Fibroblast of skin of scalp (primary cell): ENCODE measurements at places on chromosomes 4 and X.

DNA sequence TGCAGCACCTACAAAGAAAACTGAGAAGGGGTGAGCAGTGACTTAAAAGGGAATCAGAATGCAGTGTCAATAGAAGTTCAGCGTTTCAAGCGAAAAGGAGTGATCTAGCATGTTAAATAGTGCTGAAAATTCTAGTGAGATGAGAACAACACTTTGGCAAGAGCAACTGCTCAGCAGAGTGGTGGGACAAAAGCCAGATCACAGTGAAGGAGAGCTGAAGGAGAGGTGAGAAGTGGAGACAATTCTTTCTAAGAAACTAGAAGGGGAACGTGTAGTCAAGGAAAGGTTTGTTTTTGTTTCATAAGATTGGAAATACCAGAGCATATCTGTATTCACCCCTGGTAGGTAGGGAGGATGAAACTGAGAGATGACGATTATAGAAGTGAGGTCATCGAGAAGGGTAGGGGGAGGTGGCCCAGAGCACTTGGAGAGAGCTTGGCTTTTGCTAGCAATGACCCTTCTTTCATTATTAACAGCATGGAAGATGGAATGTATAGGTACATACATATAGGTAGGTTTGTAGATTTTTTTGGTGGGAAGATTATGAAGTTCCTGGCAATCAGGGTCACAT, 33.7 kb downstream of the SRPX2 start:
- peak; percentile 18 for DNase-seq

GRCh38 chr4:142473960-142474338, 372.2 kb downstream of the INPP4B start:
- no peak for DNase-seq

DNA sequence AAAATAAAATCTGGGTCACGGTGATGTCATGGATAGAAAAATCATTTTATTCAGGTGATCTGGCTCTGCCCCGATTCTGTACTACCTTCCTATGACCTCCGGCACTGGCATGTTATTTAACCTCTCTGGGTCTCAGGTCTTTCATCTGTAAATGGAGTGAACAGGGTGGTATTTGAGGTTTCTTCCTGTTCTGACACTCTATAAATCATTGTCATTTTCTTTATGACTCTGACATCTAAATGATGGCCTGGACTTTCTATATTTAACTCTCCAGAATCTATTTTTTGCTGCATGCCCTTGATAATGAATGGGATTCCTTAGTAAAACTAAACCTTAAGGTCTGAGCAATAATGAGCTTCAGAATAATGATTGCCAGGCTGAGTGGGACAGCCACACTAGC, 422.0 kb upstream of the CNKSR2 start:
- no peak for DNase-seq

DNA sequence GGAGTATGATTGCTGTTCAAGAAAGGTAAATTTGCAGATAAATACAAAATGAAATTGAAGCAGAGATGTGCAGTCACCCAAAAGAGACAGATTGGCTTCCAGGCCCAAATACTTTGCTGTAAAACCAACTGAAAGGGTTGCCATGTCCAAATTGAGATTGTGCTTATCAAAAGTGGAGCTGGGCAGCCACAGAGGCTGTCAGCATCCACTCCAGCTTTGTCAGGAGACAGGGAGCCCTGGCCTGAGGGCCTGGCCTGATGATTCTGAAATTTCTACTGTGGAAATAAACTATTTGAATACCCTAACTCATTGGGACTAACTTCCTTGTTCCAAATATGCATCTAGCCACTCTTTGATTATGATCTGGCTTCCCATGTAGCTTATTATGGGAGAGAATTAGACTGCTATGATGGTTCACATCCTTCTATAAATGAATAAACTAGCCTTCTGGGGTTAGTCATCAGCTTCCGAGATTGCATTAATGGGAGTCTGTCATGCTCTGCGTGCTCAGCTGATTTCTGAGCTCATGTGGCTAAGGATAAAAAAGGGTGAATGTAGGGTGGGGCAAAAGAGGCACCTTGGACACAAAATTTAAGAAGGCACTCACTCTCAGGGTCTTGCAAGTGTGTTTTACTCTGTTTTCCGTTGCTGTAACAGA, 48.2 kb downstream of the SLC34A2 start:
- DNase-seq, result no peak

- no peak for DNase-seq
These were observed 34.4 kb upstream of the TBL1X start for GRCh38 chrX:9430346-9430921.

GRCh38 chr4:10096978-10097335, 19.6 kb downstream of the WDR1 start:
- no peak for DNase-seq

DNA sequence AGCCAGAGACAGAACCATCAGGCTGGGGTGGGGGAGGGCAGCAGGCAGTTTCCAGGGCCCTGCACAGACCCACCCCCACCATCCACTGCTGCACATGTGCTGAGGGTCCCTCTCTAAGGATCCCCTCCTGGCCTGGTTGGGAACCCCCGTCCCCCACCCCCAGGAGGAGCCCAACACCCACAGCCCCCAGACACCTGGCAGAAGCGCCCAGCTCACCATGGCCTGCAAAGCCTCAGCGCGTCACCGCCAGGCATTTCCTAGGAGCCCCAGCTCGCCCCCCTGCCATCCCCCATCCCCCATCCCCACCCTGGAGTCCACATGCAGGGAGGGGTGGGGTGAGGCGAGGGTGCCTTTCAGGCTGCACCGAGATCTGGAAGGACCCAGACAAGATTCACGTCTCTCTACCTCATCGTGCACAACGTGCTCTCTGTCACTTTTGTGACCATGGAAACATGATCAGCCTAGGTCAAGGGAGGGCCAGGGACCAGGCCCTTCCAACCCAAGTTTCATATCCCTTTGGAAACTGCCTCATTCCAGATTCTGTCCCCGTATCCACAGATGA, 9.3 kb downstream of the MXD4 start:
- no peak for DNase-seq

GRCh38 chrX:13265111-13265510, 54.7 kb downstream of the ATXN3L start:
- DNase-seq, result no peak

GRCh38 chrX:85543866-85544265, 164.4 kb upstream of the POF1B start:
- no peak for DNase-seq

GRCh38 chr4:83323136-83323535, 11.5 kb downstream of the HPSE start:
- DNase-seq, result no peak

GRCh38 chr4:20356565-20356964, 104.9 kb downstream of the SLIT2 start:
- DNase-seq, result no peak
